ENCODE measurements at places on chromosomes 6 and 20.

DNA sequence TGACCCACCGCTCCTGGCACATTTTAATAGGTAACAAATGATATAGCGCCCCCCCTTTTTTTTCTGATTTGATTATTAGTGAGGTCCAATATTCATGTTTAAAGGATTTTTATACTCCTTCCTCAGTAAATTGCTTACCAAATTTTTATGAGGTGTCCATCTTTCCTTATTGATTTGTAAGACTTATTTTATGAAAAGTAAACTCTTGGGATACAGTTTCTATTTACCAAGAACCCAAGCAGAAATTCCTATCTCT lies 25.1 kb downstream of the TRIM27 start:
- no peak for DNase-seq

DNA sequence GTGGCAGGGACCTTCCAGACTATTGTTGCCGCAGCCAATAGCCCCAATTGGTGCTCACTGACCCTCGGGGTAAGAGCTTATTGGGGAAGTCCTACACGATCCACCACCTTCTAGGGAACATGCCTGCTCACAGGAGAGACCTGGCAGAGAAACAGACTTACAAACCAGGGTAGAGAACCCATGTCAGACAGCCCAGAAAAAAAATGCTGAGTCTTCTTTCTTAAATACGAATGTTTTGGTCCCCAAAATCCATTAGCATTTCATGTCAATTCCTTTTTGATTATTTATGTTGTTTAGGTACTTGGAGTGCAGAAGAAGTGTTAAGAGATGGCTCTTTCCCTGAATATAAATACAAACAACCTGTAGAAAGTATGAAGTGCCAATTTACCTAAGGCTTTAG lies 84.9 kb upstream of the PDE10A start:
- DNase-seq: no peak

DNA sequence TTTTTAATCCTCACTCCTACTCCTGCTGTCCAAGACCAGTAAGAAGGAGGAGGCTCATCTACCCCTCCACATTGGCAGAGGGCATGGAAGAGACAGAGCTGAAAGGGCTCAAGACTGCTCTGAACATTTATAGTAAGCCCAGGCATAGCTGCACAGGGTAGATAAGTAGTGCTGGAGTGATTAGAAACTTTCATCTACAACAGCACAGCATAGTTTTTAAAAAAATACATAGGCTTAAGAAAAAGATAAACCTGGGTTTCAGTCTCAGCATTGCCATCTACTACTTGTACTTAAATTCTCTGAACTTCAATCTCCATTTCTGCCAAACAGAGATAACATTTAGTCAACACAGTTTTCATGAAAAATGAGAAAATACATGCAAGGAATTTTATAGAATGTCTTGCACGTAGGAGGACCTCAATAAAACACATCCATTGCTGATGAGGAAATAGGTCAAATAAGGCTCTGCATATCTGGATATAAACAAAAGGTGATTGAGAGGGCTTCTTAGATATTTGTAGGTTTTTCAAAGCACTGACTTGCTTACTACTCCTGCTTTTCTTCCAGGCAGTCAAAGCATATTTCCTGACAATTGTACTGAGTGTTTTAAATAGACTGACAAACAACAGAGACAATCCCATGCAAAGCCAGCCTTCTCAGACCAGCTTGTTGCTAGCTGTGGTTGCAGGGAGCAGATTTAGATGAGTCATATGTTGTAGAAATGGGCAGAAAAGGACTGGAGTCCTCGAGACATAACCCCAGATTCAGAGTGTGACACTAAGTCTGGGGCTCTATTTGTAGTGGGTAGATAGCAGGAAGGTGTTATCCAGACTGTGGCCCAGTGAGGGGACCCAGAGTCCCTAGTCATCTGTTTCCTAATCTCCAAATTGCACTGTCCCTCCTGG lies 107.4 kb upstream of the TAB2 start:
- DNase-seq: no peak

DNA sequence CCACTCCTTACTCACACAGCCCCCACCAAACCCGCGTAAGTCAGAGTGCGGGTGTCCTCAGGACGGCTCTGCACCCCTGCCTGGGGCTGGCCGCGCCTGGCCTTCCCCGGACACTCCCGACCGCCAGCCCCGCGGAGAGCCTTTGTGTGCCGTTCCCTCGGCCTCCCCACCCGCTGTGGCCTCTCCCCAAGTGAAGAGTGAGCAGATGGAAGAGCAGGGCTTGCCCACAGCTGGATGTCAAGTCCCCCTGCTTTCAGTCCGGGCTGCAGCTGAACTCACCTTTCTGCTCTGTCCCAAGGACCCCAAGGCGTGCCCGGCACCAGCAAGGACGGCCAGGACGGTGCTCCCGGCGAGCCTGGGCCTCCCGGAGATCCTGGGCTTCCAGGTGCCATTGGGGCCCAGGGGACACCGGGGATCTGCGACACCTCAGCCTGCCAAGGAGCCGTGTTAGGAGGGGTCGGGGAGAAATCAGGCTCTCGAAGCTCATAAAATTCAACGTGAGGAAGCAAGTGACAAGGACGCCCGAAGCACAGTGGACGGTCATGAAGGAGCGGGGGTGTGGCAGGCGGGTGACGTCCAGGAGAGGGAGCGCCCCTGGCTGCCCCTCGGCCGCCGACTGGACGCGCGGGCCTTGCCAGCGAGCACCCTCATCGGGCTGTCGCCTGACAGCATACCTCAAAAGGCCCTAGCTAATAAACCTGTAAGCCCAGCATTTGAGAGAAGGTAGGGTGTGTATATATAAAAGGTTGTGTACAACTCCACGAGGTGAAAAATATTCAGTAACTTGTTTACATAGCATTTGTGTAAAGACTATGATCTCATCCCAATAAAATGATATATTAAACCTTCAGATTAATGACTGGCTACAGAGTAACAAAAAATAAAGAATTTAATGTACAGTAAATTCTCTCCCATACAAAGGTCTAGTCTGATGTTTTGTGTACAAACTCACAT lies 21.1 kb downstream of the TCFL5 start:
- DNase-seq: no peak

DNA sequence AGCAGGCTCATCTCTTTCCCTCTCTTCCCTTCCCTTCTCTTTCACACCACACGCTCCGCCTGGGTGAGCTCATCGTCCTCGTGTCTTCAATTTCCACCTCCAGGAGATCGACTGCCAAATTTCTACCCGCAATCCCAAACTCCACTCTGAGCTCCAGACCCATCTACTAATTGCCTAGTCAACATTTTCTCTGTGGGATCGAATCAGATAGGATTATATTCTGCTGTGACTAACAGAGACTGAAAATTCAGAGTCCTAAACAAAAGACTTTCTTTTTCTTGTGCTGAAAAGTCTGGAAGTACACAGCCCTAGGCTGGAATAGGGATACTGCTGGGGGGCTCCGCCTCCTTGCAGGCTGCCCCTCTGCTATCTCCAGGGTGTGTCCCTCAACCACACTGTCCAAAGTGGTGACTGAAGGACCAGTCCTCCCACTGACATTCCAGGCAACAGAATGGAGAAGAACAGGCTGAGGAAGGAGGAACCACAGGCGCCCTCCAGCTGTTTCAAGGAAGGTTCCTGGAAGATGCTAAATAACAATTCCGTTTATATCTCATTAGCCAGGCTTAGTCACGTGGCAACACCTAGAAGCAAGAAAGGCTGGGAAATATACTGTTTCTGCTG lies 5.0 kb upstream of the HSPA12B start:
- DNase-seq: no peak

GRCh38 chr6:165647041-165647440 lies 16.0 kb downstream of the PDE10A start:
- DNase-seq: no peak

GRCh38 chr6:102493485-102493884 lies 1100.0 kb downstream of the GRIK2 start:
- no peak for DNase-seq

Measured in NCI-H187 (cell line).